ENCODE measurements at places on chromosomes 7 and 10. TPM values are rescaled to one million over a fixed set of nuclear protein-coding genes. Genes with fewer than 3 reads are reported as not detected.

CTAGE4 gene
- total RNA-seq = 7.8 TPM

GJD4 gene
- not detected for total RNA-seq

GALNT17 gene
- 27.0 TPM for total RNA-seq

TMEM270 gene
- total RNA-seq = not detected

ZNF425 gene
- total RNA-seq = 4.9 TPM

FAM25G gene
- total RNA-seq = not detected

TBXAS1 gene
- total RNA-seq = 8.6 TPM

CARD11 gene
- 5.0 TPM for total RNA-seq

NEBL gene
- 28.4 TPM for total RNA-seq

PPP1R17 gene
- not detected for total RNA-seq

FRA10AC1 gene
- total RNA-seq = 65.6 TPM

RBM17 gene
- total RNA-seq = 59.6 TPM

GNGT1 gene
- total RNA-seq = 0.95 TPM

HOXA6 gene
- 8.4 TPM for total RNA-seq

TMEM106B gene
- total RNA-seq = 134 TPM

SPOCK2 gene
- total RNA-seq = 3.2 TPM

CYP3A7 gene
- total RNA-seq = 0.21 TPM

LBX1 gene
- total RNA-seq = not detected

ASIC3 gene
- total RNA-seq = 1.1 TPM

ADAP1 gene
- 11.7 TPM for total RNA-seq

SRGN gene
- 67.7 TPM for total RNA-seq

CDH23 gene
- 9.9 TPM for total RNA-seq

SPDYE9 gene
- total RNA-seq = not detected

HOXA5 gene
- total RNA-seq = 12.5 TPM
